ENCODE measurements at places on chromosomes 2 and 18. TPM values are rescaled to one million over a fixed set of nuclear protein-coding genes. Genes with fewer than 3 reads are reported as not detected.

DNA sequence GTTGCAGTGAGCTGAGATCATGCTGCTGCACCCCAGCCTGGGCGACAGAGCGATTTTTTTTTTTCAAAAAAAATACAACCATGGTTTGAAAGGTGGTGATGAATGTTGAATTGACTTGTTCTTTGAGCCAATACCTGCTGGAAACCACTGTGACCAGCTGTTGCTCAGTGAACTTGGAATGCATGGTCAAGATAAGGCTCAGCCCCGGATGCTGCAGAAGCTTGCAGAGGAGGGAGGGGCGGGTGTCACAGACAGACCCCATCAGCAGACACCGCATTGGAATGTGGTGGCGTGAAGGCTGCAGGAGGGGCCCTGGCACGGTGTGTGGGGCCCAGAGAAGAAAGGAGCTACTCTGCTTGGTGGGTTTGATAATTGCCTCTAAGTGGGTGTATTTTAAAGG is 91.6 kb downstream of the ITGB1BP1 start:
- DNase-seq = no peak

DNA sequence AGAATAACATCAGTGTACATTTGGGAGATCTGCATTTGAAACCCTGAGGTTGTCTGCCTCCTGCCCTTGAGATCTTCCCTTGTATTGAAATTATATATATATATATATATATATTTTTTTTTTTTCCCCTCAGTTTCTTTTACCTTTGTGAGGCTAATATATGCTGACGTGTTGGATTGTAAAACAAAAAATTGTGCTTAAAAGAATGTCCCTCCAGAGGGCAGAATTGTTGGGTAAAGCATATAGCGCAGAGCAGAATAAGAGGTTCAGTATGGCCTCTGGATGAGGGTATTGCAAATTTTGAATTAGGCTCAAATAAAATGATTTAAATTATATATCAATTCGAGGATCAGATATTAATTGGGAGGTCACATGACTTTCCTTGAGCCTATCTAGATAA is 12.4 kb downstream of the NABP1 start:
- DNase-seq = no peak

DNA sequence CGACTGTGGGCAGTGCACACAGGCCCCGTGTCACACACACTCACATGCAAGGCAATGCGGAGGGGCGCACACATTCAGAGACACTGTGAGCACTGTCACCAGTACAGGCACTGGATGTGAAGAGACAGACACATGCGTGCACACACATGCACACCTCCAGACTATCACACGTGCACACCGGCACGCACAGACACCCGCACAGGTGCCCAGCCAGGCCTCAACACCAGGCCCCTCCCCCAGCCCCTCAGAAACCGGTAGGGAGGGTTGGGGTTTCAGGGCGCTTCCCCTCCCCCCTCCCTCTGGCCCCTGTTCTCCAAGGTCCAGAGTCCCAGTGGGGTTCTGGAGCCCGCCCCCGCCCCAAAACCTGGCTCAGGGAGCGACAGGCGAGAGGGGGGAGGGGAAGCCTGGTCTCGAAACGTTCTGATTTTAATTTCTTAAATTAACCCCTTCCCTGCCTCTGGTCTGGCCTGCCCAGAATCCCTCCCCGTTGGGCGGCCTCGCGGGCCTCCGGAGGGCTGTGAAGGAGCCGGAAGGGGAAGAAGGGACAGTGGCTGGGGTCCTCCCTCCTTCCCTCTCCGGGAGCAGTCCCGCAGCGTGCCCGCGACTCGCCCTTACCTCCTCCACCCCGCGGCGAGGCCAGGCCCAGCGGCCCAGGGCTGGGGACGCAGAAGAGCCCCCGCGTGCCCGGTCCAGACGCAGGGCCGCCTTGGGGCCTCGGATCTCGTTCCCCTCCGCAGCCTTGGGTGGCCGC is 558 bp downstream of the FBXO41 start:
- DNase-seq = no peak

DNA sequence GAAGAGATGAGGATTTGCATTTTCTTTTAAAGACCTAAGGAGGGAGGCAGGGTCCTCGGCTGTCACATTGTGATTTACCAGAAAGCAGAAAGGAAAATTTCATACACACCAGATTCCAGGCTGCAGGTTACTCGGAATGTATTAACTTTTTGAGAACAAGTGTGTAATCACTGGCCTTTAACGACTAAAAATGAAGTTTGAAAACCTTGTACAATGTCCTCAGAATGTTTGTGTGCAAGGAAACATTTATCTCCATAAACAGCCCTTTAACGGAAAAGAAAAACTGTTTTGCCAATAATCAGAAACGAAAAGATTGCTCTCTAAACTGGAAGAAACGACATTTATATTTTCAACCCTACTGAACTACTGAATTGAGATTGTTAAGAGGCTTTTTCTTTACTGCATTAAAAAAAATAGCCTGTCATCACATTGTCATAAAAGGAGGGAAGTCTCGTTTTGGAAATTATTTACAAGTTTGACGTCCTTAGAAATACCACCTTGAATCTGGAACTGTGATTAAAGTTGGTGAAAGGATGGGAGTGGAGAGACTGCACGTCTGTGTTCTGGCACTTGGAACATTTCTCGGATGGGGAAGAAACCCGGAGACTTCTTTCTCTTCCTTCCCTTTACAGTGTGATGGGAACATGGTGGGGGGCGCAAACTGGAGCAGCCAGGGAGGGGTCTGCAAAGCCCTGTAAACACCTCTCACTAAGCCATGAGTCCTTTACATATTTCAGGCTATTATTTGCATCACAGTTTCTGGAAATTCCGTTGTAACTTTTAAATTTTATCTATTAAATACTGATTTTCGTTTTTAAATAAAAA is 134.1 kb upstream of the SIX3 start:
- no peak for DNase-seq

GRCh38 chr2:88115825-88116518 is 11.9 kb downstream of the FABP1 start:
- no peak for DNase-seq

- no peak for DNase-seq
These were observed 688 bp upstream of the ARHGAP28 start for GRCh38 chr18:6728809-6729246.

DNA sequence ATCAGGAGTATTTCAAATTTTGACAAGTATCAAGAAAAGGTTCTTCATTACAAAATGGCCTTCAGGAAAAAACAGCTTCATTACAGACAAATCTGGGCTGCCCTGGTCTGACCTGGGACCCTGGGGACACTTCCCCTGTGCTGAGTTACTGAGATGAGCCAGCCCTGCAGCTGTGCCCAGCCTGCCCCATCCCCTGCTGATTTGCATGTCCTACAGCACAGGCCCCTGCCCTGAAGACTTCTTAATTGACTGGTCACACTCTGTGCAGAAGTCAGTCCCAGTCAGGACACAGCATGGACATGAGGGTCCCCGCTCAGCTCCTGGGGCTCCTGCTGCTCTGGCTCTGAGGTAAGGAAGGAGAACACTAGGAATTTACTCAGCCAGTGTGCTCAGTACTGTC is 235.1 kb downstream of the ANKRD36B start:
- no peak for DNase-seq

GRCh38 chr2:70115646-70116442 is 28.6 kb downstream of the PCBP1 start:
- DNase-seq = no peak

DNA sequence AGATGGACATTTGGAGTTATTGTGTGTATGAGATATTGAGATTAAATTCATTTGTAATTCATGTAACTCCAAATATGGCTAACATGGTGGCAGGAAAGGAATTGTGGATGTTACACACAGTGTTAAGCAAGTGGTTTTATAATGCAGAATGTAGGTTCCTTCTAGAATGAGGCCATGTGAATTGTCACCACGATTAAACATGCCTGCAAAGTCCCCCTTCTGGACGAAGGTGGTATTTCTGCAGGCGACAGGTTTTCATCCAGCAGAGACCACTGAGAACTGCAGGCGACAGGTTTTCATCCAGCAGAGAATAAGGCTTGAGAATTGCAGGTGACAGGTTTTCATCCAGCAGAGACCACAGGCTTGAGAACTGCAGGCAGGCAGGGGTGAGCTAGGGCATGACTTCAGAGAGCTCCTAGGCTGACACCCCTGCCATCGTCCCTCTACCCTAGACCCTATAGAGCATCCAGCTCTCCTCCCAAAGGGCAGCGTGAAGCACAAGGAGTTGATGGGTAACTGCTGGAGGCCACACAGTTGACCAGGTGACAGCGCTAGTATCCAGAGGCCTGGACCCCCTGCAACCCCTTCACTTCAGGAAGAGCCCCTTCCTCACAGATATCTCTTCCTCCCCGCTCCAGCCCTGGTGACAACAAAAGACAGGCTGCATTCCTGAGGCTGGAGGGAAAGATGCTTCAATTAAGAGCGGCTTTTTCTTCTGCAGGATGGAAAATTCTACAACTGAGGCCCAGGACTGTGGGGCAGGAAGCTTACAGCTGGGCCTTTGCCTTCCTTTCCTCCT is 175.8 kb downstream of the LOXHD1 start:
- peak; percentile 68 for DNase-seq

DNA sequence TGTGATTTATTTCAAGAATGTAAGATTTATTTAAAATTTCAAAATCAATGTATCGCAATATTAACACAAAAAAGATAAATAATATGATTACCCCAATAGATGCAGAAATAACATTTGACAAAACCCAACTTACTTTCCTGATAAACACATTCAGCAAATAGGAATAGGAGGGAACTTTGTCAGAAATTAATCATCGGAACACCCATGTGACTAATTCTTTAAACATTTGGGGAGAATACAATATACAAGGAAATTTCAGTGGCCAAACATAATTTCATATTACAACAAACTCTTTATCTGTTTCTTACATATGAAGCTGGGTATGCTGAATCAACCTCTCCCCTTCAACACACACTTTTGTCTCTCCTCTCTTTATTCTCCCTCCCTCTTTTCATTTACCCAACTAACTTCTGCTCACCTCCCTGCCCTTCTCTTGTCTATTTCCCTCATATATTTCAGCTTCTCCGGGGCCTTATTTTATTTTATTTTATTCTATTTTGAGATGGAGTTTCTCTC is 309.6 kb upstream of the CNTNAP5 start:
- DNase-seq = no peak

DNA sequence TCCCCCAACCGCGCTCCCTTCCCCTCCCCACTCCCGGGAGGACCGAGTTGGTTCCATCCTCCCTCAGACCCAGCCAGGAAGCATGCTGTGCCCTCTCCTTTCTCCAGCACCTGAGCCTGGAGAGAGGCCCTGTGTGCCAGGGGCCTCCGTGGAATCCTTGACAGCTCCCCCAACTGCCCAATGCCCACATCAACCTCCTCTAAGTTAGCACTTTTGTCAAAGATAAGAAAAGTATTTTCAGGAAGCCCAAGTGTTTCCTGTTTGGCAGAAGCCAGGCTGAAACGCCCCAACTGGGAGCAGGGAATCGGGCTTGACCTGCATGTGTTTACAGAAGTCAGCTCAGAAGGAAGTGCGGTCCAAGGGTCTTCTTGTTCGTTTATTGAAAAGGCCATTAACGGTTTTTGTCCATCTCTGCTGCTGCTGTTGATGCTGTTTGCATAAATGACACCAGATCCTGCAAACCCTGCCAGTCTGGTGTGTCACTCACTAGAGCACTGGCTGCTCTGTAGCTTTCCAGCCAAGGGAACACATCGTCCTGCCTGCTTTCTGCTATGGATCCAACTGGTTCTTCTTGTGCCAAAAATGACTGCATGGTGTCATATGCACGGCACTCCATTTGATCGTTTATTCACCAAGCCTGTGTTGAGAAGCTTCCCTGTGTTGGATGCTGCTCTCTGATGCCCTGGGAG is 35.4 kb upstream of the COL6A3 start:
- DNase-seq = peak; percentile 48

DNA sequence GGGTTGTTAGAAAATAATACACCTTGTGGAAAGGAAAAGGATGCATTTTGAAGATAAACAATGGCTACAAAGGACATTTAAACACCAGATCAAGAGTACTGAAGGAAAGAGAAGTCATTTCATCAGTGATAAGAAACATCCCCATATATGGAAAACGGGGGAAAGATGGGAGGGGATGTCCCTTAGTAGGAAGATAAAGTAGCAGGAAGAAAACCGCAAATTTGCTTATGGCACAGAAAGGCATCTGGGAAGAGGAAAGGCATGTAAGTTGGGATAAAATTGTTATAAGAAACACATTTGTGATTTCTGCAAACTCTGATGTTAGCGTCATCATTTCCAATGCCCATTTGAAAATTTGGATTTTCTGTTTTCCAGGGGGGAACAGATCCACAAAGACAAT is 10.5 kb upstream of the LYPD1 start:
- no peak for DNase-seq

DNA sequence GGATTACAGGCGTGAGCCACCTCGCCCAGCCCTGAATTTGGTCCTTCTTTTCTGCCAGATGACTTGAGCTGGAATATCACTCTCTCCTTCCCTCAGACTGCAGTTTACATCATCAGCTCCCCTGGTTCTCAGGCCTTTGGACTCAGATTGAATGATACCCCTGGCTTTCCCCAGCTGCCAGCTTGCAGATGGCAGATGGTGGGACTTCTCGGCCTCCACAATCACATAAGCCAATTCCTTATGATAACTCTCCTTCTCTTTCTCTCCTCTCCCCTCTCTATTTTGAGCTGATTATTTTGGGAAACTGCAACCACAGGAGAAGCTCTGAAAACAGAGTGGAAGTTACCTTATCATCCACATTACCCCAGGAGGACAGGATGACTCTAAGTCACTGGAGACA is 33.4 kb upstream of the ATP8B1 start:
- DNase-seq = no peak

DNA sequence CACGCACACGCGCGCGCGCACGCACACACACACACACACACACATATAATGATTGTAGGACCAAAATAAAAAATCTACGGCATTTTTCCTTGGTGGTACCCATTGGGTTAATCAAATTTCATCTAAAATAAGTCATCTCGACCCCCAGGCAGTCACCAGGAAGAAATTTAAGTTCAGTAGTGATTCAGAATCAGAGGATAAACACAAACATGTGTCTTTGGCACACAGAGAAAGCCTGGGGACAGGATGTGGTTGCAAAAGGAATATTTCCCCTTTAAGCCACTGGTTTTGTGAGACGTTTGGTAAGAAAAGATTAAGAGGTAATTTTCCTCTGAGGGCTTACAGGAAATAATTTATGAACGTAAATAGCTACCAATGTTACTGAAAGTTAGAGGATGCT is 171.6 kb upstream of the PIEZO2 start:
- DNase-seq = no peak

GRCh38 chr2:168396131-168396530 is 59.9 kb upstream of the CERS6 start:
- no peak for DNase-seq

DNA sequence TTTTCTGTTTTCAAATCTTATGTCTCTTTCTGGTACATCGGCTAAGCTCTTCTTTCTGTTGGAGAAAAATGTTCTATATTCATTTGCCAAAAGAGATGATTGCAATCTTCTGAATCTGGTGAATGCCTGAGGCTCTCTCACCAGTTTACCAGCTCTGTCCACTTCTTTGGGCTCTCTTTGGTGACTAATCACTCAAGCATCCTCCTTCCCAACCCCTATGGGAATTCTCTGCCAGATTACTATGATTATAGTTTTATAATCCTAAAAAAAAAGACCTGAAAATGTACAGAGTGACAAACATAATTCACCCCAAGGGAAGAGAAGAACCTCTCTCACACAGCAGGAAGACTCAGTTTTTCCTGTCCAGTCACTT is 187.3 kb downstream of the CAMKMT start:
- DNase-seq = no peak

GRCh38 chr18:58223717-58224424 is 179.8 kb downstream of the NEDD4L start:
- DNase-seq = no peak

GRCh38 chr2:3606028-3606369 is 11.1 kb downstream of the COLEC11 start:
- no peak for DNase-seq

TDRD15 gene
- polyA plus RNA-seq = not detected

THSD7B gene
- not detected for polyA plus RNA-seq

OTOS gene
- not detected for polyA plus RNA-seq

CD8A gene
- 0.31 TPM for polyA plus RNA-seq
